ENCODE measurements at places on chromosomes 2 and 18.

DNA sequence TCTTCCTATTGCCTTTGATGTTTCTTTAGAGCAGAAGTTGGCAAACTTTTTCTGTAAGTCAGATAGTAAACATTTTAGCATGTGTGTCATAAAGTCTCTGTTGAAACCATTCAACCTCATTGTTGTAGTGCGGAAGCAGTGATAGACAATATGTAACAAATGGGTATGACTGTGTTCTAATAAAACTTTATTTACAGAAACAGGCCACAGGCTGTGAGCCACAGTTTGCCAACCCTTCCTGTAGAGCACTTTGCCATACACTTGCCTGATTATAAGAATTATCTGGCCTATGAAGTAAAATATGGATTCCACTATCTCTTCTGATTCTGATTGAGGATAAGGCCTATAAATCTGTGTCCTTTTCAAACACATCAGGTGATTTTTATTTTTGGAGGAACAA, 237.4 kb downstream of the DOK6 start:
- no peak for DNase-seq

DNA sequence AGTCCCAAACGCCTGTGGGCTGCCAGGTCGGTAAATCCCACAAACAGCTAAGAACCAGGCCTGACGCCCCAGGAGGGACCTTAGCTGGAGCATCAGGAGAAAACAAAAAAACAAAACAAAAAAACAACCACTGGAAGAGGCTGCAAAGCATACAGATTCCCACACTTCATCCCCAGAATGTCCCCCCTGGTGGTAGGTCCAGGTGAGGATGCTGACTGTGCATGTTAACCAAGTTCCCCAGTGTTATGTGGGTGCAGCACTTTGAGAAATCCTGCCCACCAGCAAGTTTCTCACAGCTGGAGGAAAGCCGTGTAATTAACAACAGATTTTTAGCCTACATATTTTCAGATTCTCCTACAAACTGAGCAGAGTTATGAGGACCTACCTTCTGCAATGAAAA, 15.1 kb downstream of the ST3GAL5 start:
- no peak for DNase-seq

- peak; percentile 47 for DNase-seq
Measured at GRCh38 chr2:160210599-160211138, 10.6 kb upstream of the ITGB6 start.

DNA sequence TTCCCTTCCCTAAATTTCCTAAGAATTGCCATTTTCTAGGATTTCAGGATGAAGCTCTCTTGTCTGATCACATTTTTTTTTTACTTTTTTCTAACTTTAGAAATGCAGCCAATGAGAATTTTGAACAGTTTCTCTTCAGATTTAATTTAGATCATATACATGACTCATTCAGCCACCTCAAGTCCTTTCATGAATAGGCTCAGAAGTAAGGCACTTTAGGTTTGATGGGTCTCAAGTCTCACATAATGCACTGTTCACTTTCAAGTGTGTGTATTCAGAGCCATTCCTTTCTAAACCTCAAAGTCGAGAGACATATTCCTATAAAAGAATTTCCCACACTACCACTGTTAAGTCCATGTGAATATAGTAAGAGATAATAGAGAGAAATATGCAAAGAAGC, 614.1 kb upstream of the VRK2 start:
- no peak for DNase-seq

DNA sequence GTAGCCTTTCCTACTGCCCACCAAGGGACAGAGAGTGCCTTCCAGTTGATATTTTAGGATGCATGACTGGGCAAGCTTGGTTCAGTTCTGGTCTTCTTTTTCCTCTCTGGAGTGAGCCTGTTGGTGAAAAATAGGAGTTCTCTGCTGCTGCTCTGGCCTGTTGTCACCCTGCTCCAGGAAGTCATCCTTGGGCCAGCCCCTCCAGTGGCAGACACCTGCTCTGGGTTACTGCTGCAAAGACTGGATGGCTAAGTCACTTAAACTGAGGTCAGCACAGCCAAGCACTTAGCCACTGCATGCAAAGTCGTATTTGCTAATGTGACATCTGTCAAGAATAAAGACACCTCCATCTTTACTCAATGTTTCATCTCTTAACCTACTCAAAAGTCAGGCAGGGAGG, 219.6 kb upstream of the ID2 start:
- DNase-seq = no peak

DNA sequence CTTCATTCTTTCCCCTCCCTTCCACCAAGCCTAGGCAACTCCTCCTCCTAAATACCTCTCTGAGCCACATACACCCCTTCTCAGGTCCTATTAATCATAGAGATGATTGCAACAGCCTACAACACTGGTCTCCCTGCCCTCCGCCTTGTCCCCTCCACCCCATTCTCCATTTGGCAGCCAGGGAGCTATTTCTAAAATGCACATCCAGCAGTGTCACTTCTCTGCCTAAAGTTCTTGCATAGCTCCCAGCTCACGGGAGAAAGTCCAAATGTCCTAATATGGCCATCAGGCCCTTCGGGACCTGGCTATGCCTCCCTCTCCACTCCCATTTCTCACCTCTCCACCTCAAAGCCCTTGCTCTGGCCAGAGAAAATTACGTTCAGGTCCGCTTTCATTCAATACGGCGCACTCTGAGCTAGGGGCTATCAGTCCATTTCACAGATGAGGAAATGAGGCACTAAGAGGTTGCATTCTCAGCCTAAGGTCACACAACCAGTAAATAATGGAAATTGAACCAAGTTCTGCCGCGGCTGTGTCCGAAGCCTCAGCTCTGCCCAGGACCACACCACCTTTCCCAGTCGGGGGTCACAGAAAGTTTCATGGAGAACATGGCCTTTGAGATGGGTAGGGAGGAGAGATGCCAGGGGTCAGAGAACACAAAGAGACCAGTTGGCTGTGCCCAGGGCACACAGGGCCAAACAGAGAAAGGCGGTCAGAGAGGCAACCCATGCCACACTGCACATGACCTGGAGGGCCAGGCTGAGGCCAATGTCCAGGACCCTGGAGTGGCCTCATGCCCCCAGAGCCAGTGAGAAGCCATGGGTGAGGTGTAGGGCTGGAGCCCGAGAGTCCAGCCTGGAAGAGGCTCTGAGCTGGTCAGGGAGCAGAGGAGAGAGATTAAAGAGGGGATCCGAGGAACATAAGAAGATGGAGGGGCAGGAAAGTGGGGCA, 72.8 kb downstream of the TNS1 start:
- DNase-seq = no peak

DNA sequence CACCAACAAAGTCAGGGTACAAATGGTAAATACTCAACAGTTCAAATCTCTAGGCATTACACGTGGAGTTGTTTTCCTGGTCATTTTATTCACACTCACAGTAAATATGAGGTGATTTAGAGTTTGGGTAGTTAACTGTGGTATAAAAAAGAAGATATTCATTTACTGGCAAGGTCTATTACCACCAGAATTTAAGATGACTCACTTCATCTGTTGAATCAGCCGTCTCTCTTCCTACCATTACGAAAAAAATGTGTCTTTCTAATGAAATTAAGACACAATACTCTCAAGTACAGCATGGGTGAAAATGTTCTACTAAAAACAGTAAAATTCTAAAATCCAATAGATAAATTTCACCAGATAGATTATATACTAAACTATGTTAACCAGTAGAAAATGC, 21.0 kb upstream of the GPR75 start:
- DNase-seq = no peak

- DNase-seq = no peak
Measured at GRCh38 chr2:226797289-226797988, 2.2 kb downstream of the IRS1 start.

- no peak for DNase-seq
Measured at GRCh38 chr18:61975526-61976326, 82.9 kb upstream of the RNF152 start.

DNA sequence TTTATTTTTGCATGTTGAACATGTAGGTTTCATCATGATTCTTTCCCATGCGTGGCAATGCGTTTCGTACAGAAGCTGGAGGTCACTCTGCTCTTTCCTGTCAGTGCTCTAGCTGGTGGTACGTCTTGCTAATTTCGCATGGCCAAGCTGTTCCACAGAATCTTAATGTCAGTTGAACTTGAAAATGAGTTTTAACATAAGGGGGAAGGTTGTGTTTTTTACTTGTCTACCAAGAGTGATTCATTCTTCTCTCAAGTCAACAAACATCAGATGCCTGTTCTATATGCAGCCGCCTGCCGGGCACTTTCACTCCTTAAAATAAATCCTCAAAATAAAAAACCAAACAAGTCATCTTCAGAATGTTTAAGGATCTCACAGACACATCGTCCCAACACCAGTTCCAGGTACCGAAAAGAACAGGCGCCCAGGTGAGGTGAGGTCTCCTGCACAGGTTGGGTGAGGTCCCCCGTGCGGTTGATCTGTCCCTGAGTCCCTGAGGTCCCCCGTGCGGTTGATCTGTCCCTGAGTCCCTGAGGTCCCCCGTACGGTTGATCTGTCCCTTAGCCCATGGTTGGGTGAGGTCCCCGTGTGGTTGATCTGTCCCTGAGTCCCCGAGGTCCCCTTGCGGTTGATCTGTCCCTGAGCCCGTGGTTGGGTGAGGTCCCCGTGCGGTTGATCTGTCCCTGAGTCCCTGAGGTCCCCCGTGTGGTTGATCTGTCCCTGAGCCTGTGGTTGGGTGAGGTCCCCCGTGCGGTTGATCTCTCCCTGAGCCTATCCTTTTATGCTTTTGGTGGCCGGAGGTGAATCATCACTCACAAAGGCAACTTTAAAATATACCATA, 57.0 kb upstream of the KCNG2 start:
- DNase-seq = no peak

DNA sequence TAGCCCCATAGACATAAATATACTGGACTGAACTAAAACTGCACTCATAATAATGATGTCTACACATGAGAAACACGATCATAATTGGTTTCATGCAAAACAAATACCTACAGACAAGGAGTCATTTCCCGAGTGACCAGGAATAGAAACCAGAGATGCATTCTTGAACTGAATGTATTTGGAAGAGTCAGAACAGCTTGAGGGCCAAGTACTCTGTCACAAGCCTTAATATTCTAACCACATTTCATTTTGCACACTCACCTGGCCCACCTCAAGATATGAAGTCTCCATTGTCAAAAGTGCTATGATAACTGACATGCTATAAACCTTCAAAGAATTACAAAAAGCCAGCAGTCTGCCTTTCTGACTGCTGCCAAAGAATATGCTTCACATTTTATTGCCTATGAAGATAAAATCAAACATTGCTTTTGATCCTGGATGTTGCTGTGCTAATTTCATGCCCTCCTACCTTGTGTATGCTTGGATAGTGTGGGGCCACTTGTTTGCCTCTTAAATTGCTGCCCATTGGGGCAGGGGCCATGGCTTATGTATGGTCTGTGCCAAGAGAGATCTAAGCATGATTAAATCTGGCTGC, 18.9 kb upstream of the ASAP2 start:
- DNase-seq = no peak
